Peyer's patch (tissue), 4 donors: ENCODE measurements at places on chromosomes 5 and 9. TPM values are rescaled to one million over a fixed set of nuclear protein-coding genes. Genes with fewer than 3 reads are reported as not detected.
A peak's percentile ranks its signal among the peaks of the same experiment; 100 is the strongest.

DNA sequence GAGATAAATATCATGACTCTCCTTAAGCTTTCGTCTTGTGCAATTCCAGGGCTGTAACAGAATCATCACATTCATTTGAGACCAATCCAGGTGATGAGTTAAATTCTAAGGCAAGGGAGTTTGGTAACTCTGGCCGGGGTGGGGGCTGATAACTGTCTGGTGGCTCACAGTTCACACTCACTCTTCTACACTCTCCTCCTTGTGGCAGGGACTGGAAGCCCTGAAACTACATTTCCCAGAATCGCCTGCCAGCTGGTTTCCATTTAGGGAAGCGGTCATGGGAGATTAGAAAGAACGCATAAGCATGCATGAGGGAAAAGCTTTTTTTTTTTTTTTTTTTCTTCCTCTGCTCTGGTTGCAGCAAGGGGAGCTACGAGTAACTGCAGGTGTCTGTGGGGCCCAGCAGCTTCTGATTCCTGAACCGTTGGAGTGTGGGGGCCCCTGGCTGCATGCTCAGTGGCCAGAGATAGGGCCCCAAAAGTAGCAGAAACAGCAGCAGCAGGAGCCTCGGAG lies 154.8 kb upstream of the TBC1D2 start:
- H3K4me3 ChIP-seq, result no peak overlapping the region
- no peaks in the 10 kb centered on the region for H3K27me3 ChIP-seq
- H3K27ac ChIP-seq, result no peak overlapping the region
- no peak for DNase-seq

DNA sequence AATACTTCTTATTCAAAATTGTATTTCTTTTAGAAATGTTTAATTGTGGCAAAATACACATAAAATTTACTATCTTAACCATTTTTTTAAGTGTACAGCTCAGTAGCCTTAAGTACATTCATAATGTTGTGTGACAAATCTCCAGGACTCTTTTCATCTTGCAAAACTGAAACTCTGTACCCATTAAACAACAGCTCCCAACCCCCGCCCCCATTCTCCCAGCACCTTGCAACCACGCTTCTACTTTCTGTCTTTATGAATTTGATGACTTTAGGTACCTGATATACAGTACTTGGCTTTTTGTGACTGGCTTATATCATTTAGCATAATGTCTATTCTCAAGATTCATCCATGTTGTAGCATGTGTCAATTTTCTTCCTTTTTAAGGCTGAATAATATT lies 2.8 kb upstream of the IL5 start:
- H3K4me1 ChIP-seq, result no peaks in the 10 kb centered on the region
- H3K4me3 ChIP-seq, result no peak overlapping the region
- no peaks in the 10 kb centered on the region for H3K27me3 ChIP-seq
- no peaks in the 10 kb centered on the region for H3K36me3 ChIP-seq

DNA sequence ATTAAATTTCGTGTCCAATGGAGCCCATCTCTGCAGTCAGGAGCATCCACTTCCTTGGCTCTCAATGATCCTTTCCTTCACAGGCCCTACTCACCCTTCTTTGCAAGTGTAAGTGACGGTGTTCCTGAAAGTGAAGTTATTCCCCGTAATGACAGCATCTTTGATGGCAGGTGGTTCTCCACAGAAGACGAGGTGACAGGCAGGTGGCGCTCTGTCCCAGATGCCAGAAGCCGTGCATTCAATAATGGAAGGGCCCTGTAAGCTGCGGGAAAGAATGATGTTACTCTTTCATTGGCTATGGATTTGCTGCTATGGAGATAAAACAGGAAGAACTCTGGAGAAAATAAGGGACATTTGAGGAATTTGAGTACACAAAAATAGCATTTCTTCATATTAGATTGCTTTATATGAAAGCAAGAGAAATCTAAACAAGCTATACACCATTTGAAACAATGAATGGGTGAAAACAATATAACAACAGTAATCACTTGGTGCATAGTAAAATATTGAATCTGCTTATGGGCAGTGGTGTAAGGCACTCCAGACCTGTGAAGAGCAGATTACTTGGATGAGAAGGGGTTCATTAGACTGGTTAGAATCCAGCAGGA lies 89.9 kb upstream of the TXNDC8 start:
- H3K36me3 ChIP-seq, result no peaks in the 10 kb centered on the region
- H3K27me3 ChIP-seq, result no peaks in the 10 kb centered on the region
- H3K4me1 ChIP-seq, result no peaks in the 10 kb centered on the region
- no peak for DNase-seq
- H3K27ac ChIP-seq, result no peak overlapping the region

GRCh38 chr9:72755836-72756235 lies 197.0 kb downstream of the ALDH1A1 start:
- H3K27ac ChIP-seq, result no peak overlapping the region
- H3K4me1 ChIP-seq, result no peaks in the 10 kb centered on the region
- H3K36me3 ChIP-seq, result no peaks in the 10 kb centered on the region
- no peak overlapping the region for H3K4me3 ChIP-seq
- no peaks in the 10 kb centered on the region for H3K27me3 ChIP-seq

The LURAP1L gene
- total RNA-seq, result 7.4 TPM

DNA sequence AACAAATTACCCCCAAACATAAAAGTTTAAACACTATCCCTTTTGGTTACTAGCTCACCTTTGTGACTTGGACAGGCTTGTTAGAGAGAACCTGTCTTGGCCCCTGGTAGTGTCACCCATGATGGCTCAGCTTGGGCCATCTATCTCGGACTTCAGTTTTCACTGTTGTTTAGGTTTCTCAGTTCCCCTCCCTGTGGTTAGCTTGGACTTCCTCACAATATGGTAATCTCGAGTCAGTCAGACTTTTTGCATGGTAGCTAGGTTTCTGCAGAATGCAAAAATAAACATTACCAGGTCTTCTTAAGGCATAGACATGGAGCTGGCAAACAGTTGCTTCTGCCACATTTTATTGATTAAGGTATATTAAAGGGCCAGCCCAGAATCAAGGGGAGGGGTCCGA lies 324.3 kb upstream of the RORB start:
- H3K27ac ChIP-seq, result no peak overlapping the region
- DNase-seq, result no peak
- no peaks in the 10 kb centered on the region for H3K36me3 ChIP-seq
- no peaks in the 10 kb centered on the region for H3K4me1 ChIP-seq

DNA sequence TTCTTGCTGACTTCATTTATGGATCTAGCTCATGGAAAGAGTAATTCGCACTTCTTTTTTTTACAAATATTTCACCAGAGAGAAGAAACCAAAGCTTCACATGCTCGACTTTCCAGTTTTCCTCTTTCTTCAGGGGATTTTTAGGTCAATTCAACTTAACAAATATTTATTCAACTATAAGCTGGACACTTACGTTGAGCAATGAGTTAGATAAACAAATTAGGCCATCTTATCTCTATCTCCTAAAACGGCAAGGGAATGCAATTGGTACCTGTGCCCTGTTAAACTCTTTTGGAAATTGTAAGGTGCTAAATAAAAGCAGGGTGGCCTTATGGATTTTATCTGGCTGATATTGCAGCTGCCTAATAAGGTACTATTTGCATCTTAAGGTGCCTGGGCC lies 145.1 kb upstream of the RAI14 start:
- no peak overlapping the region for H3K27ac ChIP-seq
- no peaks in the 10 kb centered on the region for H3K4me1 ChIP-seq
- DNase-seq, result no peak
- no peaks in the 10 kb centered on the region for H3K27me3 ChIP-seq
- no peaks in the 10 kb centered on the region for H3K36me3 ChIP-seq

DNA sequence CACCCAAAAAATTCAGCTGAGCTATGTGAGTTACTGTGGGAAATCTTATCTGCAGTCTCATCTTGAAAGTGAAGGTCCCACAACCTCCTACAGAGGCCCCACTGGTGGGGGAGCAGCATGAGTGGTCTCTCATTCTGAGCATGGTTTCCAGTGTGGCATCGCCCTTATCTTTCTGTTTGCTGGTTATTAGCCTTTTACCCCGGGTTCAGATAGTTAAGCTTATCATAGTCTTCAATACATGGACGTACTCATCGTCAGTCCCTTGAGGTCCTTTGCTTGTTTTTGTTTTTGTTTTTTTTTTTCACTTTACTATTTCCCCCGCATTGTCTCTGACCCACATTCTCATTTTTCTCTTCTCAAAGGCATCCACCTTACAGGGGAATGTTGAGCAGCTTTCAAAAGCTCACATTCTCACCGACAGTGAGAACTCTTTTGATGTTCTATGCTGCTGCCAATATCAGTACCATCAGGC lies 7.7 kb upstream of the HAVCR2 start:
- no peak overlapping the region for H3K27ac ChIP-seq
- no peak for DNase-seq
- H3K27me3 ChIP-seq, result no peaks in the 10 kb centered on the region
- no peaks in the 10 kb centered on the region for H3K4me1 ChIP-seq

The CTXN3 gene
- total RNA-seq, result not detected

The C5orf52 gene
- total RNA-seq, result 1.7 TPM

The FOXD4L4 gene
- total RNA-seq, result not detected

- H3K27me3 ChIP-seq, result no peaks in the 10 kb centered on the region
- no peak overlapping the region for H3K4me3 ChIP-seq
- H3K4me1 ChIP-seq, result no peaks in the 10 kb centered on the region
- H3K36me3 ChIP-seq, result no peaks in the 10 kb centered on the region
- peak overlapping the region; percentile 69 for H3K27ac ChIP-seq
- DNase-seq, result no peak
These were observed 14.4 kb downstream of the FGD3 start for GRCh38 chr9:92961627-92962302.

- peak overlapping the region; percentile 69 for H3K27ac ChIP-seq
- H3K27me3 ChIP-seq, result no peaks in the 10 kb centered on the region
- H3K36me3 ChIP-seq, result no peaks in the 10 kb centered on the region
- H3K4me1 ChIP-seq, result peaks cover 47% of the 10 kb centered on the region
- no peak overlapping the region for H3K4me3 ChIP-seq
- DNase-seq, result peak; percentile 72
These were observed 6.4 kb upstream of the FPGS start for GRCh38 chr9:127796225-127796813.

DNA sequence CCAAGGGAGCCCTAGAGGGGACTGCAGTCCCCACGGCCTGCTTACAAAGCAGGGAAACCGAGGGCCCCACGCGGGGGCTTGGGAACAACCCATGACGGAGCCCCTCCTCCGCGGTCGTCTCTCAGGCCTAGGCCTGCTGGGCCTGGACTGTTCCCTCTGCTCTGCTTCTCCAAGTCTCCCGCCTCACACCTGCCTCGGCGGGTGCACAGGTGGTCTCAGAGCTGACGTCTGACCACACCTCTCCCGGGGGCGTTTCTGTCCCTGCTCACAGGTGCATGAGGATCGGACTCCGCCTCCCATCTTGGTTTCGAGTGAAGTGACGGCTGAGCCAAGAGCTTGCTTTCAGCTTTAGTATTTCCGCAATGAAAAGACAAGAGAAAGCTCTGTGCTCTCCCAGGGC lies 72.1 kb downstream of the MRPL36 start:
- no peaks in the 10 kb centered on the region for H3K27me3 ChIP-seq
- no peaks in the 10 kb centered on the region for H3K4me1 ChIP-seq
- H3K27ac ChIP-seq, result no peak overlapping the region
- H3K36me3 ChIP-seq, result no peaks in the 10 kb centered on the region
- H3K4me3 ChIP-seq, result no peak overlapping the region

DNA sequence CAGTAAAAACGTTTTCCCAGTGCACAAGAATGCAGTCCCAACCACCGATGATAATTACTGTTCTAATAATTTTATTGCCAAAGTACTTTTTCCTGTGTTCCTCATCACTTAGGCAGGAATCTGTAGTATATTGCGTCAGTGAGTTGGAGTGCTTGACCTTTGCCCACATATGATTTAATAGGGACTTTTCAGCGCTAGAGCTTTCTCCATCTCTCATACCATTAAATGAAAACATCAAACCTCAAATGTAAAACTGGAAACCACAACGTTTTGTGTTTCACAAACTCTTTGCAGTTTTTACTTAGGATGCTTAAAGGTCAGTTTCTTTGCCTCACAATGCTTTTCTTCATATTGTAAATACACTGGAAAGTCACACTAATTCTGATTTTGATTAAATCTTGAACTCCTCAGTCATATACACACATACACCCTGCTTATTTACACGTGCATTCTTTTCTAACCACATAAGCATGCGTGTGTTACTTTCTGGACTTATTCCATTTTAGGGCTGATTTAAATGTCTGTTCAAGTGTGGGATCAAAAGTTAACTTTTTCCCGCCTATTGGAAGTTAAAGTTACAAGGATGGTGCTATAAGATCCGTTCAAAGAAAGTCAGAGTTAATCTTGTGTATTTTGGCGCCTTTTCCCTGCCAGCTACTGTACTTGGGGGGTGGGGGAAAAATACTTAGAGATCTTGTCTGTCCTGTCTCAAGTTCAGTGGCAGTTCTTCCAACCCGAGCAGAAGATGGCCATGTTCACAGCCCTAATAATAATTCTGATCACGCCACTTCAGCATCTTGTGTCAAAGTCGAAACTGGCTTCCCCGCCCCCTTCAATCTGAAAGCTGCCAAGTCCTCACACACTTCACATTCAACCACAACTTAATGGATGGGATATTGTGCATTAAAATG lies 6.6 kb upstream of the NFIB start:
- H3K27ac ChIP-seq, result peak overlapping the region; percentile 32
- peaks cover 14% of the 10 kb centered on the region for H3K4me1 ChIP-seq
- H3K36me3 ChIP-seq, result no peaks in the 10 kb centered on the region

DNA sequence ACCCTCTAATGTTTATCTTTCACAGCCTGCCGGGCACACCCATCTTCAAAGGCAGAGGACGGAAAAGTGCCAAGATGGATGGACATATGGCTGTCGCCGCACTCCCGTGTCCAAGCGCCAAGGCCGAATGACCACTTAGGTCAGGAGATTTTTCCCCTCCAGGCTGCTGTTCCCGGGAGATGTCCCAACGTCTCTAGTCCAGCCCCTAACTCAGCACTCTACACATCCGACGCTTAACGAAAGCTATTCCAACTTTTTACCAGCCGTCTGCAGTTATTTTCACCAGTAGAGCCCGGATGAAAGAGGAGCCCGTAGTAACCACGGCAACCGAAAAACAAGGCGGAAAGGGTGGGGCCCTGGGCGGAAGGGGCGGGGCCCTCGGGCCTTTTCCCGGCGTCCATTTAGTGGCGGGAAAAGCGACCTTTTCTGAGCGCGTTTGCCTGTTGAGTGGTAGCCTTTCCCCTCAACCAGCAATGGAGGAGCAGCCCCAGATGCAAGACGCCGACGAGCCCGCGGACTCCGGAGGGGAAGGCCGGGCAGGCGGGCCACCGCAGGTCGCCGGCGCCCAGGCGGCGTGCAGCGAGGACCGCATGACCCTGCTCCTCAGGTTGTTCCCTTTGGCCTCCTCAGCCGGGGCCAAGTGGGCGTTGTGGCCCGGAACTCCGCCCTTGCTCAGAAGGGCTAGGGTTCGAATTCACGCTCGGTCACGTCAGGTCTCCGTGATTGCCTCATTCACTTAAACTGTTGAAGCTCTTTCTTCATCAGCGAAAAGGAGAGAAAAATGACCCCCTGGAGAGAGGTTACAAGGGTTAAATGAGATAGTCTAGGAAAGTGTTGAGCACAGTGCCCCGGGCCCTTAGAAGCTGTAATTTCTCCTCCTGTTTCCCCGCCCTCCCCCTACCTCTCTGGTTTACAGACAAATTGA lies at the start of gene CENPH:
CENPH (plus strand) TSS at position 422 of the 925 bp plus-strand sequence; CDS start at position 474, 52 bp downstream.
- H3K4me1 ChIP-seq, result no peaks in the 10 kb centered on the region
- peak within 1 kb of the TSS; percentile 50 for H3K4me3 ChIP-seq
- peak within 1 kb of the TSS; percentile 56 for H3K27ac ChIP-seq
- no peaks in the 10 kb centered on the region for H3K36me3 ChIP-seq
- H3K27me3 ChIP-seq, result no peaks in the 10 kb centered on the region
- DNase-seq, result peak; percentile 94

The B4GALT1 gene
- total RNA-seq, result 58.8 TPM

- no peaks in the 10 kb centered on the region for H3K36me3 ChIP-seq
- no peaks in the 10 kb centered on the region for H3K4me1 ChIP-seq
- H3K4me3 ChIP-seq, result peak overlapping the region; percentile 98
These were observed 802 bp downstream of the SPIN1 start for GRCh38 chr9:88388886-88389605.

- H3K27me3 ChIP-seq, result no peaks in the 10 kb centered on the region
- no peak overlapping the region for H3K27ac ChIP-seq
- DNase-seq, result no peak
- no peaks in the 10 kb centered on the region for H3K36me3 ChIP-seq
These were observed 21.1 kb downstream of the ZDHHC11B start for GRCh38 chr5:763397-763796.

The MED10 gene
- total RNA-seq, result 31.1 TPM
